ENCODE measurements at places on chromosomes 4 and X.

- DNase-seq = no peak
Observed at GRCh38 chr4:116413222-116413621, 672.2 kb downstream of the TRAM1L1 start.

DNA sequence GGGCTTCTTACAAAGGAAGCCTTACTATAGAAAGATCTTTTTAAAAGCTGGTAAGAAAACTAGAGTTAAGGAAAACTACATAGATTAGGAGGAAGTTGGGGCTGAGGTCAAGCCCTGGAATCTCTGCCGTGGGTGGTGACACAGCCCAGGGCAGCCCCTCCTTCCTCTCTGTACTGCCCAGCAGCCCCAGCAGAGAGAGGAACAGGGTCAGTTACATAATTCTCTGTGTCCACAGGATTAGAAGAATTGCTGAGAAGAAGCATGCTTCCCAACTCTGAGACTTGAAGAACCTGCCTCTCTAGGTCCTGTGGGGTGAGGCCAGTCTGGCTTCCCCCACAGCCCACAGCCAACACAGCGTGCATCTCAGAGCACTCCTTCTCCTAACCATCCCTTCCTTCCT, 9.2 kb upstream of the ABLIM2 start:
- no peak for DNase-seq

- no peak for DNase-seq
Observed at GRCh38 chrX:98398542-98398941, 1514.8 kb downstream of the RPA4 start.

DNA sequence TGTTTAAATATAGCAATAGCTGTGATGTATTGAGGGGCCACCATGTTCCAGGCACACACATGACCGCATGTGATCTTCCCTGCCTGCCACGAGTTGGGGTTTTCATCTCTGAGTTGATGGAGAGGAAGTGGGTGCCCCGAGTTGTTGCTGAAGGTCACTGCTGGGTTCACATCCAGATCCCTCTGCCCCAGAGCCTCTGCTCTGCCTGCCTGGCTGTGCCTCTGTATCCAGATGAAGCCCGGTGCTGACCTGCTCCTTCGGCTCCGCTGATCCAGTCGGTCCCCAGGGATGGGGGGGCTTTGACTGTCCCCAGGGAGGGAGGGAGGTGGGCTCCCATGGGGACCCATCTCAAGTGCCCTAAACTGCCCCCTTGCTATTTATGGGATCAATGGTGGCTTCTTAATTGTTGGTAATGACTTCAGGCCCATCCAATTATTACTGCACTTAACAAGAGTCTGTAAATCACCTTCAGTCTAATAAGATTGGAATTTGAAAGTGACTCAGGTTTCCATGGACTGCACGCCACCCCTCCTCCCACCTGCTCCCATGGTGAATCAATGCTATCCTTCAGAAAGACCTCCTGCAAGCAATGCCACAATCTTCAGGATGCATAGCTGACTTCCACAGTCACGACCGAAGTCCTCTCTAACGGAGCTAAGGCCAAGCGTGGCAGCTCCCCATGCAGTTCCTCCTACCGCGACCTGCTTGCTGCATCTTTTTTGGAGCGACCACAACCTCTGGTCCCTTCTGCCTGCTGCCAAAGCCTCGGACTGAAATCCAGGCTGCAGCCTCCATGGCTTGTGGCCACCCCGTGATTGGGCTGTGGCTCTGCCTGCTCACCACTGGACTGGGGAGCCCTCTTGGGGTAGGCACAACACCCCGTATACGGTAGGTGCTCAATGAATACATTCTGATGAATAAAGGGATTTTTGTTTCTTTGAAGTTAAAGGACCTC, 73.1 kb downstream of the CPZ start:
- no peak for DNase-seq

DNA sequence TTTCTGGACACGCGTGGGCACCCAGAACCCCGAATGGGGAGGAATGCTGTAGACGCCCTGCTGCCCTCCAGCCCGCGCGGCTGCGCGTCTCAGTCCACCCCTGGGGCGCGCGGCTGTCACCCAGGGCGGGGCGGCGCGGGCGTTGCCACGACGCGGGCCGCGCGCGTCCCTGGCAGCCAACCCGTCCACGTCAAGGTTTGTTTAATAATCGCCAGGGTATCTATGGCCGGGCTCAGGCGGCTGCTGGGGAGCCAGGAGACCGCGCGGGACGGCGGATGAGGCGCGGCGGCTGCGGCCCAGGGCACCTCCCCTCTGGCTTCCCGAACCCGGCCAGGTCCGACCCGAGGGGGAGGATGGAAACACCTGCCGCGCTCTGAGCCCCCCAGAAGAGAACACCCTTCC, at the start of gene SPATA18:
Gene SPATA18, plus strand, starts transcription at position 92 of the 402 bp plus-strand sequence. CDS start 401 bp downstream, outside the sequence.
- no peak for DNase-seq

DNA sequence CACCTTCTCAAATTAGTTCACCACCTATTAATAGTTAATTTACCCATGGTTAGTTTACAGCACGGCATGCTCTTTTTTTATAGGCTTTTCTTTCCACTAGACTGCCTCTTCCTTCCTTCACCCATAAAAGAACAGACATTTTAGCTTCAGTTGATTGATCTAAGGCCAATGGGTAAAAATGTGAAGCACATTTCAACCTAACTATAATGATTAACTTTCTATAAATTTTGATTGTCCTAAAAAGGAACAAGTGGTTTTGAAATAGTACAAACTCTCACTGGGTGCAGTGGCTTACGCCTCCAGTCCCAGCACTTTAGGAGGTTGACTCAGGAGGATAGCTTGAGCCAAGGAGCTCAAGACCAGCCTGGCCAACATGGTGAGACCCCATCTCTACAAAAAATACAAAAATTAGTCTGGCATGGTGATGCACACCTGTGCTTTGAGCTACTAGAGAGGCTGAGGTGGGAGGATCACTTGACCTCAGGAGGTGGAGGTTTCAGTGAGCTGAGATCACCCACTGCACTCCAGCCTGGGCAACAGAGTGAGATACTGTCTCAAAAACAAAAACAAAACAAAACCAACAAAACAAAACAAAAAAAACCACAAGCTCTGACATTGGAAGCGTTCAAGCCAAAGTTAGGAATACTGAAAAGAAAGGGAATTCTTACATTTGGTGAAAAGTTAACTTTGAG, 89.9 kb upstream of the FAT1 start:
- no peak for DNase-seq

DNA sequence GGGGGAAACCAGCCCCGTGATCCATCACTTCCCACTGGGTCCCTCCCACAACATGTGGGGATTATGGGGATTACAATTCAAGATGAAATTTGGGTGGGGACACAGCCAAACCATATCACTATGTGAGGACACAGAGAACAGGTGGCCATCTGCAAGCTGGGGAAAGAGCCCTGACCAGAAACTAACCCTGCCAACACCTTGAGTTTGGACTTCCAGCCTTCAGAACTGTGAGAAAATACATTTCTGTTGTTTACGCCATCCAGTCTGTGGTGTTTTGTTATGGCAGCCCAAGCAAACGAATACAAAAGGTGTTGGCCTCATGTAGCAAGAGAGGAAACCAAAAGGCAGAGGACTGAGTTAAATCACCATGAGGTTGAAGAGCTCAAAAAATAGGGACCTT, 169.9 kb upstream of the TENM3 start:
- DNase-seq = no peak

GRCh38 chrX:132613801-132614200, 125.0 kb upstream of the MBNL3 start:
- no peak for DNase-seq

GRCh38 chr4:144948009-144948408, 150.0 kb downstream of the ANAPC10 start:
- peak; percentile 40 for DNase-seq

DNA sequence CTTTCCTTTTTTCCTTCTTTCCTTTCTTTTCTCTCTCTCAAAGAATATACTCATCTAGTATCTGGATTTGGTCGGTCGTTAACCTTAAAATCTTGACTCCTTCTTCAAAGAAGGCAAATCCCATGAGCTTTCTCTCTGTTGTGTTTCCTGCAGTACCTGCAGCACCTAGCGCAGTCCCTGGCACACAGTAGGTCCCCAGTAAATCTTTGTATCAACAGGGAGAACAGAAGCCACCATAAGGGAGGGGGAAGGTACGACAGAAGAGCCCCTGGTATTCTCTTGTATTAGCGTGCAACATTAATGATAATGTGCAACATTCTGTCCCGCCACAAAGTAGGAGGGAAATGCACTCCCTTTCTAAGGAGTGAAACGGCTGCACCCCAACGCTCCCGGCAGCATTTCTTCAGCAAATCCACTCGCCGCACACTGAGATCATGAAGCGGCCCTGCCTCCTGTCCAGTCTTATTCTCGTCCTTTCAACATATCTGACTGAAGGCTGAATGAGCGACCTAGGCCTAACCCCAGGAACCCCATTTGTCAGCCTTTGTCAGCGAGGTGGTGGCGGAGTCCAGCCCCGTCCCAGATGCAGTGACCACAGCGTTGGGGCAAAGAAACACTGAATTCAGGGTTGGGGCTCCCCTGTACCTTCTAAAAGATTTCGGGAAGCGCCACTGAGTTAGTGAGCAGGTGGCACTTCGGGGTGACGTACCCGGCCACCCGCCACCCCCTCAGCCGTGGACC, 133.7 kb downstream of the AMELX start:
- DNase-seq = no peak

GRCh38 chr4:104693601-104694201, 199.0 kb upstream of the CXXC4 start:
- DNase-seq = peak; percentile 22

- DNase-seq = no peak
Observed at GRCh38 chr4:178894126-178894525, 1451.9 kb upstream of the AGA start.

DNA sequence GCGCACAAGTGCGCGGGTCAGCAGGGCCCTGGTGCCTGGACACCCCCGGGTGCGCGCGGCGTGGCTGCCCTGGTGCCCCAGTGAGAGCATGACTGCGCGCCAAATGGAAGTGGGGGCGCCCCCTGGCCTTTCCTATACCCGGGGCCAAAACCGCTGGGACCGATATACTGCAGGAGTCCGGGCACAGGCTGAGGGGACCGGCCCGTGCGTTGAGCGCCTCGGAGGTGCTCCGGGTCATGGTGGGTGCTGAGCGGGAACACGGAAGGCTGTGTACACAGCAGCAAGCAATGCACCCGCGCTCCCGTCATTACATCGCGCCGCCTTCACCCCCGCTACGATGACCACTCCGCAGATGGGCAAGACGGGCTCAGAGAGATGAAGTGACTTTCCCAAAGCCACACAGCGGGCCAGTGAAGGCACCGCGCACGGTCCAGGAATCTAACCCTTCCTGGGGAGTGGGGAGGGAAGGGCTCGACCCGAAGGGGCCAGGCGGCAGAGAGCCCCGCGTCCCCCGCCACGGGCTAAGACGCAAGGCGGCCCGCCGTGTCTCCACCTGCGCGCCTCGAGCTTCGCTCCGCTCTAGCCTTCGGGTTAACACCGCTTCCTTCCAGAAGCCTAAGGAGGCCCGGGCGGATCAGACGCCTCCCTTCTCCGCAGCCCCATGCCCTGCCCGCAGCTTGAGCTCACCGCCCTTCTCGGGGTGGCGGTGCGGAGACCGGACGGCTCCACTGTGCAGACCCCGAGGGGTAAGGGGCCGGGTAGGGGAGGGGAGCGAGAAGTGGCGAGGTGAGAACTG, 11.3 kb downstream of the HMX1 start:
- DNase-seq = no peak

DNA sequence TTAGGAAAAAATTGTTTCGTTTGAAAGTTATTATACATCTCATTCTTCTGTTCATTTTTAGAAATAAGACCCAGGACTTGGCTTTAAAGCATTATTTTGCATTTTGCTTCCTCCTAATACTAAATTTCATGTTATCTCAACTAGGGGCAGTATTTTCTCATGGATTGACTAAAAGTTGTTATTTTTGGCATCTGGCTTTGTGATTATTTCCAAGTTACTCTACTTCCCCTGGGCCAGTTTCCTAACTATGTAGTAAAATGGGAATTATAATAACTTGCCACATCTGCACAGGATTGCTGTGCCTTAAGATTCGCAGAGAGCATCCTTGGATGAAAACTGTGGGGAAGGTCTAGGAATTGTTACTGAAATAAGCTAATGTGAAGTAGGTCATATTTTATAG, 3.0 kb downstream of the RBPJ start:
- no peak for DNase-seq

- DNase-seq = no peak
Observed at GRCh38 chr4:163440040-163440439, 33.5 kb downstream of the TKTL2 start.

DNA sequence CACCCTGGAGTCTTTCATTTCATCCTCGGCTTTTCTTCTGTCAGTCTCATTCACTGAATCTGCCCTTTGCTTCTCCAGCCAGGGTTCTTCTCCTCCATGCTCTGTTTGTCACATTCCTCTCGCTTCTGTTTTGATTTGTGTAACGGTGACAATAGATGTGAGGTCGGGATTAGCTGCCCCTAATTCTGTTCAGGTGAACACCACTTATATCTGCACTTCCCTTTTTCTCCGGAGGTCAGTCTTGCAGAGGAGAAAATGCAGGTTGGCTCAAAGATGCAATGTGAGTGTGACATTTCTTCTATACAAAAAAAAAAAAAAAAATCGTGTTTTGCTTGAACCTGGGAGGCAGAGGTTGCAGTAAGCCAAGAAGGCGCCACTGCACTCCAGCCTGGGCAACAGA, 262.9 kb downstream of the ASMT start:
- no peak for DNase-seq

- no peak for DNase-seq
Observed at GRCh38 chr4:23322732-23323131, 567.1 kb downstream of the PPARGC1A start.

DNA sequence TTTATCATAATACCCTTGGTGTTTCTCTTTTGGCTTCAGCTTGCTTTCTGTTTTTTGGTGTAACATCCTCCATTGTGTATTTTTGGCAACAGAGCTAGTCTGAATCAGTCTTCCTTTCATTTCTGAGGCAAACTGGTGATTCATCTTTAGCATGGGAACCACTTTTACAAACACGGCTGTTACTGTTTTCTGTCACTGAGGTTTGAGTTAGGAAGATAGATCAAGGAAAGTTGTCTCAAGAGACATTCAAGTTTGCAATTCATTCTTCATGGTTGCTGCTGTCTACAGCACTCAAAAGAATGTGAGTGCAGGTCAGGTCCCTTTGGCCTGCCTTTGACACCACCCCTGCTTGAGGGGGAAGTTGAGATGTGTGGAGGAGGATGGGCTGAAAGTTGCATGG, 36.3 kb downstream of the IL21 start:
- DNase-seq = peak; percentile 95

DNA sequence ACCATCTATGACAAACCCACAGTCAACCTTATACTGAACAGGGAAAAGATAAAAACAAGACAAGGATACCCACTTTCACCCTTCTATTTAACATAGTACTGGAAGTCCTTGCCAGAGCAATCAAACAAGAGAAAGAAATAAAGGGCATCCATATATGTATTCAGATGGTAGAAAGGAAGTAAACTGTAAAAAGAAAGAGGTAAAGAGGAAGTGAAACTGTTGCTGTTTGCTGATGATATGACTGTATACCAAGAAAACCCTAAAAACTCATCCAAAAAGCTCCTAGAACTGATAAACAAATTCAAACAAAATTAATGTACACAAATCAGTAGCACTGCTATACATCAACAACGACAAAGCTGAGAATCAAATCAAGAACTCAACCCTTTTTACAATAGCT, 538.7 kb upstream of the PABPC4L start:
- DNase-seq = no peak
